HS-27A (cell line): ENCODE measurements at places on chromosomes 7 and 10.

DNA sequence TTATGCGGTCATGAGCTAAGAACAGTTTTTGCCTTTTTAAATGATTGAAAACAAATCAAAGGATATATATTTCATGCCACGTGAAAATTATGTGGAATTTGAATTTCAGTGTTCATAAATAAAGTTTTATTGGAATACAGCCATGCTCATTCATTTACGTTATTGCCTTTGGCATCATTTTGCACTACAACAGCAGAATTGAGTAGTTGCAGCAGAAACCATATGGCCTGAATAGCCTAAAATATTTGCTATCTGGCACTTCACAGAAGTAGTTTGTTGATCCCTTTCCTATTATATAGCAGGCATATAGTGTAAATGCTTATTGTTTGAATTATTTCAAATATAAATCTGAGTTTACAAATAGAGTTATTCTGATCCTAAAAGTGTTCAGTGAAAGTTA, 59.7 kb downstream of the AUTS2 start:
- no peak for DNase-seq

GRCh38 chr10:49294731-49295130, 4.2 kb upstream of the C10orf71 start:
- DNase-seq = no peak

DNA sequence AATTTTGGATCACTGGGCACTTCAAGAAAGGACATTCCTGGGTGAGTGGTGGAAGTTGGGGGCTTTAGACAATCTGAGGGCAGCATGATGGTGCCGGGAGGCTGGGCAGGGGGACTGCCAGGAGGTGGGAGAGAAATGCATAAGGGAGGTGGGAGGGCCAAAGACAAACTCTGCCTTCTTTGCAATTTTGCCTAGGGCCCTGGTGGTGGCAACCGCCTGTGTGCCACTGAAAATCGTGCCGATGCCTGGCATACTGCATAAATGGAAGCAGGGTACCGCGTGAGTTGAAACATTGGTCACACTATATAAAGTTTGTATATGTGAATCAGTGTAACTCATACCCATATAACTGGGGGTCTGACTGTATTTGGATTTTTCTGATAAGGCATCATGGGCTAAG, 3.3 kb downstream of the LUC7L2 start:
- DNase-seq = no peak

- no peak for DNase-seq
Observed at GRCh38 chr10:68759223-68759863, 38.3 kb downstream of the CCAR1 start.

DNA sequence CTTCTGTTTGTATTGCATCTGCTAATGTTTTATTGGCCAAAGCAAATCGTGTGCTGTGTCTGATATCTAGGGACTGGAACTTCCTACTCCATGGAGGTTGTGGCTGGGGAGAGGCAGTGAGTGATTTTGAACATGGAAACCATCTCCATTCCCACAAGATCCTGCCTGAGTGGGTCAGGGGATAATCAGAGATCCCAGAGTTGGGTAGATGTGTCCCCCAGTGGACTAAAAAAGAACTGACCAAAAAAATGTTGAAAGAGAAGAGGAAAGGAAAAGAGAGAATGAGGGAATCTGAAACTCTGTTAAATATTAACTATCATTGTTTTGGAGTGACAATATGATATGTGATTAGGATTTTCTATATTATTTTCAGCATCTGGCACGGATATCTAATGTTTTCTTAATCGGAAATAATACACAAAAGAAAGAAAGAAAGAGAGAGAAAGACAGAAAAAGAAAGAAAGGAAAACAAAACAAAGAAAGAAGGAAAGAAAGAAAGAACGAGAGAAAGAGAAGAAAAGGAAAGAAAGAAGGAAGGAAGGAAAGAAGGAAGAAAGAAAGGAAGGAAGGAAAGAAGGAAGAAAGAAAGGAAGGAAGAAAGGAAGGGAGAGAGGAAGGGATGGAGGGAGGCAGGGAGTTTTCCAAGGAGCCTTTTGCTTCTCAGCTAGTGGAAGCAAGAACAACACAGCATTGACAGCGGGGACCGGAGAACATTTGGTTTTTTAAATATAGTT, 638.5 kb downstream of the CCSER2 start:
- DNase-seq = no peak

- no peak for DNase-seq
Observed at GRCh38 chr10:4512671-4513240, 313.3 kb upstream of the AKR1E2 start.

- no peak for DNase-seq
Observed at GRCh38 chr10:70899096-70899495, 10.7 kb upstream of the PCBD1 start.

DNA sequence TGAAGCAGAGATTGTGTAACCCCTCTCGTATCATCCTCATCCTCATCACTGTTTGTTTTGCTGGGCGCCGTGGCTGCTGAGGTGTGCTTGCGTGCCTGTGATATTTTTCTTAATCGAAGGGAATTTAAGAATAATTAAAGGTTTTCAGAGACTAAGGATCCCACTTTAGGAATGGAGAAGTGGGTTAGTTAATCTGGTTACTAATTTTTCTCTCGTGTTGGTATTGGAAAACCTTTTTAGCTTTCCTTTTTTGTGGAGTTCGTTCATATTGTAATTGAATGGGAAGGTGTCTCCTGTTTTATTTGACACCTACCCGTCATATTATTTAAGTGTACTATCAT, 1.3 kb downstream of the UBN2 start:
- no peak for DNase-seq

GRCh38 chr10:80280071-80280800, 9.2 kb downstream of the MAT1A start:
- DNase-seq = no peak
